ENCODE measurements at places on chromosomes 1 and 21.

DNA sequence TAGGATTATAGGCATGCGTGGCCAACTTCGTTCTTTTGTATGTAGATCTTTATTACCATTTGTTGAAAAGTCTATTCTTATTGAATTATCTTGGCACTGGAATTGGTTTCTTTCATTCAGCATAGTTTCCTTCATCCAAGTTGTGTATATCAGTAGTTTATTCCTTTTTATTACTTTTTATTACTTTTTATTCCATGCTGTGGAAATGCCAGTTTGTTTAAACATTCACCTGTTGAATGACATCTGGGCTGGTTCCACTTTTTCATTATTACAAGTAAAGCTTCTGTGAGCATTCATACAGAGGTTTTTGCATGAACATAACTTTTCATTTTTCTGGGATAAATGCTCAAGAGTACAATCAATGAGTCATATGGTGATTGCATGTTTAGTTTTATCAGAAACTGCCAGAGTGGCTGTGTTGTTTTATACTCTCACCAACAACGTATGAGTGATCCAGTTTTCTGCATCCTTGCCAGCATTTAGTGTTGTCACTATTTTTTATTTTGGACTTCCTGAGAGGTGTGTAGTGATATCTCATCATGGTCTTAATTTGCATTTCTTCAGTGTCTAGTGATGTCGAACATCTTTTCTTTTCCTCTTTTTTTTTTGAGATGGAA is 28.6 kb downstream of the PTPRU start:
- H3K4me3 ChIP-seq: no peak overlapping the region
- H3K27me3 ChIP-seq: no peaks in the 10 kb centered on the region
- no peak overlapping the region for H3K27ac ChIP-seq
- no peaks in the 10 kb centered on the region for H3K36me3 ChIP-seq
- no peak for DNase-seq
- peaks cover 2% of the 10 kb centered on the region for H3K4me1 ChIP-seq

DNA sequence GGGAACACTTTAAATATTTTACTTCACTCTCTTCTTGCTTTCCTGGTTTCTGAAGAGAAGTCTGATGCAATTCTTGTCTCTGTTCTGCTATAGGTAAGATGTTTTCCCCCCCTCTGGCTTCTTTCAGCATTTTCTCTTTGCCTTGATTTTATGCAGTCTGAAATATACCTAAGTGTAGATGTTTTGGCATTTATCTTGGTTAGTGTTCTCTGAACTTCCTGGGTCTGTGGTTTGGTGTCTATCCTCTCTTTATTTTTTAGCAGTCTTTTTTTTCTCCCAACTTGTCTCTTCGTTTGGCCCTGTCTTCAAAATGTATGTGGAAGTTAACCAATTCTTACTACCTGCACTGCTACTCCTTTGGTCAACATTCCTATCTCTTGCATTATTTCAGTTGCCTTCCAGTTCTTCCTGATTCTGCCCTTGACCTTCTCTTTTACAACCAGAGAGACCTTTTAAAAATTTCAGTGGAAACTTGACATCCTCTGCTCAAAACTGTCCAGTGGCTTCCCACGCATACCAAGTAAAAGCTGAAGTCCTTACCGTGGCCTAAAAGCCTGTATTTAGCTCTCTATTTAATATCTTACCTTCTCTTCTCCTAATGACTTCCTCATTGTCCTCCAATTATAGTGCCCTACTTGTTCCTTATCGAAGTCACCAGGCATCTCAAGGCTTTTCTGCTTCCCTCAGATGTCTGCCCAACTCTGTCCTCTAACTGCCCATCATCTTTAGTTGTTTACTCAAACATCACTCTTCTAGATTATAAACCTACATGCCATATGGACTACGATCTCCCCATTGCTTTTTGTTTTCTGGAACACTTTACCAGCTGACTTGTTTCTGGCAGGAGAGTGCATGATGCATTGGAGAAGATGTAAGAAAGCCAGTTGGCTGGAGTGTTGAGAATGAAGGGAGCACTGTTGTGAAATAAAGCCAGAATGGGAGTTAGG is 40.9 kb downstream of the RAP1A start:
- H3K4me1 ChIP-seq: peaks cover 24% of the 10 kb centered on the region
- no peak overlapping the region for H3K27ac ChIP-seq
- H3K4me3 ChIP-seq: no peak overlapping the region
- DNase-seq: no peak

GRCh38 chr1:31019401-31019800 is 46.1 kb downstream of the PUM1 start:
- H3K36me3 ChIP-seq: no peaks in the 10 kb centered on the region
- H3K27ac ChIP-seq: no peak overlapping the region
- peaks cover 55% of the 10 kb centered on the region for H3K4me1 ChIP-seq
- no peak overlapping the region for H3K4me3 ChIP-seq
- no peak for DNase-seq

DNA sequence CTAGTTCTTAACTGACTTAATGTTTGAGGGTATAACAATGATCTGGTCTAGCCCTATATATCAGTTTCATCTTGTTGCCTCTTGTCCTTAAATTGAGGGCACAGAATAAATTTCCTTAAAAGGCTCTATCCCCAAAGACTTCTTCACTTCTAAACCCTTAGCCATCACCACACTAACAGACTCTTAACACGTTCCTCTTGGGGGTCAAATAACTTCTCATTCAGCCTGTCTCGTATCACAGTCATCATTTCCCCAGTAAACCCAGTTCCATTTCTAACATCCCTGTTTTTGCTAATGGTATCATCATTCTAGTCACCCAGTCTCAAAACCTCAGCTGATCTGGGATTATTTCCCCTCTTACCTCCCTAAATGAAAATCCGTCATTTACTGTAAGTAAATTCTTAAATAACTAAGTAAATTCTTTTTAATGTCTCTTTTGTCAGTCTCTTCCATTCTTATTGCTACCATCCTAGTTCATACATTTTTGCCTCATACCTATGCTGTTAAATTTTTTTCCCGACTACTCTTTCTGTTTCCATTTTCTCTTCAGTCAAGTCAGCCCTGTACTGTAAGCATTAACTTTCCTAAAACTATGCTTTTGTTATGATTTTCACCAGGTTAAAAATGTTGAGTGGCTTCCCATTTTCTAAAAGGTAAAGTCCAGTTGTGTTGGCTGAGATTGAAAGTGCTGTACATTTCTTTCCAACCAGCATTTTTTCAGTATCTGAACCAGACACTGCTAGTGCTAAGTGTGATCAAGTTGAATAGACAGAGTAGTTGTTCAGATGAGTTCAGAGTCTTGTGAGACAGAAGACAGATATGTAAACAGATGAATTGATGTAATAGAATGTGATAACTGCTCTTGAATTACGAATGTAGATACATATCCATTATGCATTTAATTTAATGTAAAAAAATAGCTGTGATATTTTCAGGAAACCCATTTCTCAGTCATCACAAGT is 6.9 kb downstream of the CTTNBP2NL start:
- no peak overlapping the region for H3K4me3 ChIP-seq
- H3K36me3 ChIP-seq: no peaks in the 10 kb centered on the region

DNA sequence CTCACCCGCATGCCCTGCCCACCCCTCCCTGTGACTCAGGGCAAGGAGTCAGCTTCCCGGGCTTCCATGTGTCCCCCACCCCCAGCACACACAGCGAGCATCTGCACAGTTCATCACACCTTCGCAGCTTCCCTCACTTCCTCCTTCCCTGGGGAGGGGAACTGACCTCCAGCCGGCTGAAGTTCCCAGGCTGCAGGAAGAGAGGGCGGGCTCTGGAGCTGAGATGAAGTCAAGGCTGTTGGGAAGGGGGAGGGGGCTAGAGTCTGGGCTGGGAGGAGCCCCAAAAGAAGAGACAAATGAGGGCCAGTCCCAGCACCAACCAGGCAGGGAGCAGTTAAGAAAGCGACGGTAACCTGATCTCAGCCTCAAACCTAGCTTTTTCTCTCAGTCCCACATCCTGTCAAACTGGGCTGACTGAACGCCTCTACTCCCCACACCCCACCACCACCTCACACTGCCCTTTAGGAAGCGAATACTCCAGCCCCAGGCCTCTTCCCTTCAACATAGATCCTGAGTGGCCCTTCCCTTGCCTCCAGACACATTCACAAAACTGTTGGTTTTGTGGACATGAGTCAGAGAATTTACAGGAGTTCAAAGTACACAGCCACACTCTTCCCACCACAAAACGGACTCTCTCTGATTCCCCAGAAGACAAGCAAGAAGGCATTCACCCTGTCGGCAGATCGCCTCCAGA is 1.8 kb downstream of the RHOC start:
- H3K27ac ChIP-seq: peak overlapping the region; percentile 97
- H3K4me1 ChIP-seq: peaks cover 49% of the 10 kb centered on the region
- peaks cover 4% of the 10 kb centered on the region for H3K36me3 ChIP-seq
- no peaks in the 10 kb centered on the region for H3K27me3 ChIP-seq
- peak overlapping the region; percentile 99 for H3K4me3 ChIP-seq

DNA sequence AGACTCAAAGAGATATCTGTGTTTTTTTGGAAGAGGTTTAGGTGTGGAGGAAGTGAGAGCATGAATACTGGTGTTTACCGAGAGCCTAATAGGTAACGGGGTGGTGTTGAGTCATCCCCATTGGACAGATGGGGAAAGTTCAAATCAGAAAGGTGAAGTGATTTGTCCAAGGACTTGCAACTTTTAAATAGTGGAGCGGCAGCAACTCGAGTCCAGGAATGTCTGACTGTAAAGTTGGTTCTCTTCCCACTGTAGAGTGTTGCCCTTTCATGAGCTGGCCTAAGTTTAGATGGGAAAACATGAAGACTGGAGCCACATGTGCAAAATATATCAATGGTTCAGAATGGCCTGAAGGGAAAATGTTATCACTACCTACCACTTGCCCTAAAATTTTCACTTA is 125.7 kb downstream of the LYPLAL1 start:
- H3K36me3 ChIP-seq: no peaks in the 10 kb centered on the region
- H3K4me1 ChIP-seq: peaks cover 20% of the 10 kb centered on the region
- no peak for DNase-seq
- H3K27me3 ChIP-seq: no peaks in the 10 kb centered on the region
- no peak overlapping the region for H3K4me3 ChIP-seq

GRCh38 chr1:63466759-63467158 is 56.3 kb downstream of the ITGB3BP start:
- H3K27me3 ChIP-seq: no peaks in the 10 kb centered on the region
- H3K4me3 ChIP-seq: no peak overlapping the region
- H3K36me3 ChIP-seq: no peaks in the 10 kb centered on the region
- no peak overlapping the region for H3K27ac ChIP-seq

- DNase-seq: no peak
- no peak overlapping the region for H3K4me3 ChIP-seq
- H3K27ac ChIP-seq: no peak overlapping the region
- H3K4me1 ChIP-seq: no peaks in the 10 kb centered on the region
These were observed 68.2 kb downstream of the RNF187 start for GRCh38 chr1:228555074-228555994.

GRCh38 chr1:192080684-192081083 is 77.6 kb upstream of the RGS18 start:
- H3K4me3 ChIP-seq: no peak overlapping the region
- no peaks in the 10 kb centered on the region for H3K27me3 ChIP-seq
- no peak overlapping the region for H3K27ac ChIP-seq
- no peaks in the 10 kb centered on the region for H3K36me3 ChIP-seq
- no peaks in the 10 kb centered on the region for H3K4me1 ChIP-seq
- DNase-seq: no peak

DNA sequence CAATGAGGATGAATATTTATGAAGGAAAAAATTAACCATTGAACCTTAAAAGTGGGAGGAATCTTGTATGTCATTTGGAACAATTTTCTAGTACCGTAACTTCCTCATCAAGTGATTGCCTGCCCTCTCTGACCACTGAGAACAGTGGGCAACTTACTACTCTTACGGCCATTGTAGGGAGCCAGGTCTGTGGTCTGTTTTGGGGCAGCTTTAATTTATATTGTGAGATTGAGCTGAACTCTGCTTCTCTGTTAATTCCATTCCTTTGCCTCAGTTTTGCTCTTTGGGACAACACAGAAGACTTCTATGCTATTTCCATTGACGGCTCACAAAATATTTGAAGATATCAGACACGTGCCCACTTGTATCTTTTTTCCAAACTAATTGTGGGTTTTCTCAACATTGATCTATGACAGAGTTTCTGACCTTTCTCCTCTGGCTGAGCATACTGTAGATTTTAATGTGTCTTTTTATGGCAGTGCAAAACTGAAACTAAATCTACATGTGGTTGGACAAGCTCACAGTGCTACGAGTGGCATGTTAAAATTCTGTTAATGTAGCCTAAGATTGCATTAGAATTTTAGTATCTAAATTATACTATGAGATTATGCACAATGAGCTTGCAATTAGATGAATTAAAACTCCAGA is 27.8 kb upstream of the ZNF281 start:
- no peak overlapping the region for H3K27ac ChIP-seq
- no peaks in the 10 kb centered on the region for H3K36me3 ChIP-seq
- H3K27me3 ChIP-seq: no peaks in the 10 kb centered on the region
- DNase-seq: no peak
- no peak overlapping the region for H3K4me3 ChIP-seq

GRCh38 chr1:111176678-111177077 is 23.8 kb downstream of the DENND2D start:
- H3K27ac ChIP-seq: no peak overlapping the region
- DNase-seq: no peak
- H3K27me3 ChIP-seq: no peaks in the 10 kb centered on the region
- no peak overlapping the region for H3K4me3 ChIP-seq
- peaks cover 8% of the 10 kb centered on the region for H3K36me3 ChIP-seq

DNA sequence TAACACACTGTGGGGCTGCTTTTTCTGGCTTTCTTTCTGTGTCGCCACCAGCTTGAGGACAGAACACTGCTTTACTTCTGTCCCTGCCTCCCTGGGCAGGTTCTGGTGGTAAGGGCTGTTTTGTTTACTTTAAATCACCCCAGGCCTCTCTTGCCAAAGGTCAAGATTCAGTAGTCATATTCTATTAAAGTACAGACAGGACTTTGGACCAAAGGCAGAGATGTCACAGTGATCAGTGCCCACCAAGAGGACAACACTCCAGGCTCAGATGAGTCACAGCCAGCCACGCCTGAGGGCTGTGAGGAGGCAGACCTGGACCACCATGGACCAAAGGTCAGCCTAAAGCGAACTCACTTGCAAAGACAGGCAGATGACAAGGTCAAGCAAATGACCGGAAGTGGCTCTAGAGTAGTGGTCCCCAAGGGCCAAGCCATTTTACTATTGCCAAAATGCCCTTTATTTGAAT is 200.0 kb downstream of the RHOU start:
- no peaks in the 10 kb centered on the region for H3K36me3 ChIP-seq
- no peak overlapping the region for H3K4me3 ChIP-seq

GRCh38 chr1:225695578-225696337 is 42.8 kb upstream of the ENAH start:
- H3K4me3 ChIP-seq: no peak overlapping the region
- H3K27me3 ChIP-seq: no peaks in the 10 kb centered on the region
- H3K27ac ChIP-seq: no peak overlapping the region
- H3K4me1 ChIP-seq: no peaks in the 10 kb centered on the region
- H3K36me3 ChIP-seq: no peaks in the 10 kb centered on the region

- H3K27ac ChIP-seq: no peak overlapping the region
- H3K4me3 ChIP-seq: no peak overlapping the region
- no peaks in the 10 kb centered on the region for H3K27me3 ChIP-seq
- DNase-seq: no peak
- peaks cover 11% of the 10 kb centered on the region for H3K36me3 ChIP-seq
These were observed 33.0 kb downstream of the PGM1 start for GRCh38 chr1:63626222-63626621.

- H3K36me3 ChIP-seq: no peaks in the 10 kb centered on the region
- H3K4me1 ChIP-seq: peaks cover 7% of the 10 kb centered on the region
- H3K27ac ChIP-seq: no peak overlapping the region
- H3K4me3 ChIP-seq: no peak overlapping the region
These were observed 486.7 kb downstream of the SMYD3 start for GRCh38 chr1:246020211-246020954.

- peak overlapping the region; percentile 49 for H3K27ac ChIP-seq
- DNase-seq: no peak
- H3K4me1 ChIP-seq: peaks cover 32% of the 10 kb centered on the region
- H3K4me3 ChIP-seq: no peak overlapping the region
- no peaks in the 10 kb centered on the region for H3K27me3 ChIP-seq
These were observed 188.3 kb downstream of the ETS2 start for GRCh38 chr21:38994042-38994441.

Measured in thyroid gland (tissue), 4 donors.